ENCODE measurements at places on chromosomes 3 and 15.

DNA sequence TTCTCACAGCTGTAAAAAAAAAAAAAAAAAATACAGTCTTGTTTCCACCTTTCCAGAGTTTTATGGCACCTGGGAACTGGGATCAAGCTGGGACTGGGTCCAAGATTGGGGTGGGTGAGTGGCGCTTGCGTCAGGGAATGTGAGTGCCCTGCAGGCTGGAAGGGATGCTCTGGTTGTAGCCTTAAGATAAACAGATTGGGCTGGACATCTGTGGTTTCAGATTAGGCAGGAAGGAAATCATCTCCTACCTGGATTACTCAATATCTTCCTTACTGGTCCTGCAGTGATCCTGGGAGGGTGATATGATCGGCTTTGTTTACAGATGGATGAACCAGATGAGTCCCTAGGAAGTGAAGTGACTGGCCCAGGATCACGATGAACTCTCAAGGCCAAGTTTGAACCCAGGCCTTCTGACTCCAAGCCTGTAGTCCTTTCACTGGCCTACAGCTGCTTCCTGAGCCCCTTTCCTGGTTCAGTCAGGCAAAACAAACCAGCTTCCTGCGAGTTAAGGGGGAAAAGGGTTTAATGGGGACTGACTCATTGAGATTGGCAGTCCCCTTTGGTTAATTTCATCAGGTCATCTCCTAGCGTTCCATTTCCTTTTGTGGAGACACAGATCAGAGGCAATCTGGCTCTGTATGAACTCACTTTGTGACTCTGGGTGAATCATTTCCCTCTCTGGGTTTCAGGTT, 179.8 kb downstream of the THSD4 start:
- DNase-seq = no peak

- no peak for DNase-seq
Measured at GRCh38 chr15:50767332-50767861, 1.9 kb upstream of the SPPL2A start.

DNA sequence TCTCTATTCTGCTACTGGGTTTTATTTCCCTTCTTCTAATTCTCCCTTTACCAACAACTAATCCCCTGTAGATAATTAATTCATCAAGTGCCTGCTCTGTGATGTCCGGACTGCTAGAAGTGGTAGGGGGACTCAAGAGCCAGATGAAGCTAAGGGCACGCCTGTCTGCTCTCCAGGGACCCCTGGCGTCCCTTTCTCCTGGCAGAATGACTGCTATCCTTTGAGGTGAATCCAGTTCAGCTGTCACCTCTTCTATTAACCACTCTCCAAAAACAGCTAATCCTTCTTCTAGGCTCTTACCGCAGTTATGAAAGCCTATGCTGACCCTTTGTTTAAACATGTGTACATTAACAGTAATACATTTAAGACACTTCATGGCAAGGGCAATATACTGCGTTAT, 1.4 kb upstream of the CHRNA7 start:
- no peak for DNase-seq

- DNase-seq = no peak
Measured at GRCh38 chr3:194285850-194286197, 65.3 kb downstream of the CPN2 start.

DNA sequence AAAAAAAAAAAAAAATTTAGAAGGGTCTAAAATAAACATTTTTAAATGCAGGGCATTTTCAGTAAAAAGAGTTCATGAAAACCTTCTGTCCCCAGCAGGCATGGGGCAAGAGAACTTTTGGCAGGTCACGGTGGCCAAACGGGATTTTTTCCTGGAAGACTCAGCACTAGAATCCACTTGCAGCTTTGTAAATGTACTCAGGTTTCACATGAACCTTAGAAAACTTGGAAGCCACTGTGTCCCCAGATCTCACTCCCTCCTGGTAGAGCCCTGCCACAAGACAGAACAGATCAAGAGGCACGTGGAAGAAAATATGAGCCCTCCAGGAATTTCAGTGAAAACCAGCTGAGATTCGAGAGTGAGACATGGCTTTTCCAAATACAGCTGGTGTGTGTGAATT, 2.1 kb upstream of the GNB5 start:
- DNase-seq = no peak

DNA sequence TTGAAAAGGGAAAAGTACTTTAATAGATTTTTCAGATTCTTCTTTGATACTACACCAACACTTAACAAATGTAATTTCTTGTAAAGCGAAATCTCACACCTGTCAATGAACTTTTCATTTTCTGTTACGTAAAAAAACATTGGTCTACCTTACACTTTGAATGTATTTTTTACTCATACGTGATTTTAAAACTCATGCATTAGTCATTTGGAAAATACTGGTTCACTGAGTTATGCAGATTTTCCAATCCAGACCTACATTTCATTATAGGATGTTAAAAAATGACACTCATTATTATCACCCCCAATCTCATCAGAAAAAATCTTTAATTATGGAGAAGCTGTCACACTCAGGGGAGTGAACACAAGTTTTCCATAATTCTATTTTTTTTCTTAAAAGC, 14.7 kb downstream of the VPS39 start:
- no peak for DNase-seq

DNA sequence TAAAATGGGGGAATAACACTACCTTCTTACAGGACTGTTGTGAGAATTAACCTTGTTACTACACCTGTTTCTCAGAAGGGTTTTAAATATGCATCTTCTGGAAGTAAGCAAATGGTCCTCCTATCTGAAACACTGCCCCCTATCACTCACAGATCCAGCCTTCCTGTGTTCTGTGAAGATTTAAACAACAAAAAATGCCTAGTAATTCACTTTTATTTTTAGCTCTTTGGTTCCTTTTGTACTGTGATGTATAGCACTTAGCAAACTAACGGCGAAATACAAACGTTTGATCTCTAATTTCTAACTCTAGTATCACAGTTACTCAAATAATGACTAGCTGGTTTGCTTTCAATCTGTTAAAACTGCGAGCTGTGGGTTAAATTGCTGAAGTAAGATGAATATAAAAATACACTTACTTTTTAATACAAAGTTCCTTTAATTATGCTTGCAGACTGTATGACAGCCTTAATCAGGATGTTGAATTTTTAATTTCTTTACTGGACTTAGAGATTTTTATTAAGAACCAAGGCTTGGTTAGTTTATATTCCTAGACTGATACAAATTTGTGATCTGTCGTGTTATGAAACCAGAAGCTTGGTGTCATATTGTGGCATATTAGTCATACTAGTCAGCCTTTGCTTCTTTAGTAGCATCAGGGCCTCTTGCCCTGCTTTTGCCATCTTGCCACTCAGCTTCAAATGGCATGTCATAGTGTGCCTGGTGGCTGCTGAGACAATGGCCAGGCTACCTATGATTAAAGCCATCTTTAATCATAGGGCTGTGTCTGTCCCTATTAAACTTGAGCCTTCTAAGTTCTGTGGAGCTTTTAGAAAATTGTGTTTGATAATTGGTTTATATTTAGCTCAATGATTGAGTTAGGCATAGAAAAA, 9.2 kb downstream of the EIF3J start:
- peak; percentile 30 for DNase-seq

GRCh38 chr3:177724020-177724638, 526.8 kb upstream of the TBL1XR1 start:
- DNase-seq = no peak

DNA sequence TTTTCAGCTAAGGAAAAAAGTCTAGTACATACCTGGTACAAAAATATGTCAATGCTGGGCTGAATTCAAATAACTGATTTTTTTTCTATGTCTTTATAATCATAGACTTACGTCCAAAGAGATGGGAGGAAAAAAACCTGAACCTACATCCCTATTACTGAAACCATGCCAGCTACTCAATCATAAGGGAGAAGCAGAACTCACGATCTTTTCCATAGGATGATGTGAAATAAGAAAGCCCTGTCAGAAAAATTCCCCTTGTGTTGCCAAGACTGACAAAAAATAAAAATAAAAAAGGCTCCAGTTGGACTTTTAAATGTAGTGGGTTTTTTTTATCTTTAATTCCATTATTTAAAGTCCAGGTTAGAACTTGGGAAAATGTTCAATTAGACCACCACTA, 3.3 kb downstream of the MSL2 start:
- no peak for DNase-seq

GRCh38 chr15:66702035-66702786, at the start of gene SMAD6:
Gene SMAD6, plus strand, starts transcription at chr15:66702236. Its CDS starts 1,023 bp downstream, at chr15:66703259.
- peak; percentile 84 for DNase-seq

- no peak for DNase-seq
Measured at GRCh38 chr3:27643355-27643754, 78.8 kb downstream of the EOMES start.

DNA sequence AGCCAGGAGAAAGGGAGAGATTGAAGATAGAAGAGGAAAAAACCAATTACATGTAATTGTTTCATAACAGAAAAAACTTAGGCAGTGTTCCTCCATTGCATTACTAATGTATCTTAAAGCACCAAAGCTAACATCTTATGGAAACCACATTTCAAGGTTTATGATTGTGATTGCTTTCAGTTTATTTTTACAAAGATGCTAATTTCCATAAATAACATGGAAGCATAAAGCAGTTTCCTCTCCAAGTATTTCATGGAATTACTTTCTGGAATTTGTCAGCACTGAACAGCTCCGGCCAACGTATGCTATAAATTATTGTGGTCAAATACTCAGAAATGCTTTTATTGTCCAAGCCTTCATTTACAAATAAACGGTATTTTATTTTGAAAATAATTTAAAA, 11.6 kb downstream of the ADAMTSL3 start:
- DNase-seq = no peak

DNA sequence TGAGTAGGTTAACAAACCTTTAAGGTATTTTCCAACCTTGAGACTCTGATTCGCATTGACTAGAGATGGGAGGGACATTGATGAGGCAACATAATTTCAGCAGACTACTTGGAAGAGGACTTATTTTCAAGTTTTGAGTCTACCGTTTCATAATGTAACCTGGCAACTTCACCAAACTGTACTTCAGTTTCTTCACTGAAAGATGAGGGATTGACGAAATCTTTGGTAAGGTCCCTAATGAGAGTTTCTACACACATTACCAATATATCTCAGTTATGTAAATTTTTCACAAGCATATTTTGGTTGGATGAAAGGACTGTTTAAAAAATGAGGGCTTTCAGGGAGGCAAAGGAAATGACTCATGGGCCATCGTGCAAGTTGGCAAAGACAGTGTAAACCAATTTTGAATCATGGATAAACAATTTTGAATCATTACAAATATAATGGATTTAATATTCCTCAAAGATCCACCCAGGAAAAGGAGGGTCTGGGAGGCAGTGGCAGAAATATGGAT, 28.7 kb upstream of the SEMA6D start:
- no peak for DNase-seq

- no peak for DNase-seq
Measured at GRCh38 chr3:106719077-106719476, 658.2 kb upstream of the CCDC54 start.

DNA sequence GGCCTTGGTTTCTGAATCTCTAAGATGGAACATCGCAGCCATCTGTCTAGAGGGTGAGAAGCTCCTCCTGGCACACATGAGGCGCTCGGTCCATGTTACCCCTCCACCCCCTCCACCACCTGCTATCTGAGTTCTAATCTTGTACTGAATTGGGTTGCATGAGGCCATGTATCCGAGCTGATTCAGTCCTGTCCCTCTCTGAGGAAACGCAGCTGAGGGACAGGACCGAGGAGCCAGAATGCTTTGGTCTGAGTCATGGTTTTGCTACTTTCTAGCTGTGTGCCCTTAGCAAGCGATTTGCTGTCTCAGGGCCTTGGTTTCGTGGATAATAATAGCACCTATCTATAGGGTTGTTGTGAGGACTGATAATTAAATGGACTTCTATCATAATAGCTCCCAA, 87.8 kb upstream of the SEC13 start:
- DNase-seq = no peak

DNA sequence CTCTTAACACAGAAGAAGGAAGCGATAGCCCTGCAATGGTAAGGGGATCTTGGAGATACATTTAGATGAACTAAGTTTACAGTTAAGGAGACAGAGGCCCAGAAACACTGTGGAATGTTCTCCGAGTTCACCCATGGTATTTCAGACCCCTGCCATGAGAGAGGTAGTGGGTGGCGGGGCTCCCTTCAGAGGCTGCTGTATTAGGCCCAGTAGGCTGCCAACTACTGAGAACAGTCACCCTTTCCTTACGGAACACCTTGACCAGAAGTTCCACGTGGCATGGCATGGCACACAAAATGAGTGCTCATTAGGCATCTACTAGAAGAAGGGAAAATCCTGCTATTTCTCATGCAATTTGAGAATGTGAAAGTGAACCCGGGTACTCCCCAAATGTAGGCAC, 195.4 kb downstream of the TNIK start:
- no peak for DNase-seq

- DNase-seq = no peak
Measured at GRCh38 chr3:171755015-171755589, 55.2 kb downstream of the PLD1 start.

DNA sequence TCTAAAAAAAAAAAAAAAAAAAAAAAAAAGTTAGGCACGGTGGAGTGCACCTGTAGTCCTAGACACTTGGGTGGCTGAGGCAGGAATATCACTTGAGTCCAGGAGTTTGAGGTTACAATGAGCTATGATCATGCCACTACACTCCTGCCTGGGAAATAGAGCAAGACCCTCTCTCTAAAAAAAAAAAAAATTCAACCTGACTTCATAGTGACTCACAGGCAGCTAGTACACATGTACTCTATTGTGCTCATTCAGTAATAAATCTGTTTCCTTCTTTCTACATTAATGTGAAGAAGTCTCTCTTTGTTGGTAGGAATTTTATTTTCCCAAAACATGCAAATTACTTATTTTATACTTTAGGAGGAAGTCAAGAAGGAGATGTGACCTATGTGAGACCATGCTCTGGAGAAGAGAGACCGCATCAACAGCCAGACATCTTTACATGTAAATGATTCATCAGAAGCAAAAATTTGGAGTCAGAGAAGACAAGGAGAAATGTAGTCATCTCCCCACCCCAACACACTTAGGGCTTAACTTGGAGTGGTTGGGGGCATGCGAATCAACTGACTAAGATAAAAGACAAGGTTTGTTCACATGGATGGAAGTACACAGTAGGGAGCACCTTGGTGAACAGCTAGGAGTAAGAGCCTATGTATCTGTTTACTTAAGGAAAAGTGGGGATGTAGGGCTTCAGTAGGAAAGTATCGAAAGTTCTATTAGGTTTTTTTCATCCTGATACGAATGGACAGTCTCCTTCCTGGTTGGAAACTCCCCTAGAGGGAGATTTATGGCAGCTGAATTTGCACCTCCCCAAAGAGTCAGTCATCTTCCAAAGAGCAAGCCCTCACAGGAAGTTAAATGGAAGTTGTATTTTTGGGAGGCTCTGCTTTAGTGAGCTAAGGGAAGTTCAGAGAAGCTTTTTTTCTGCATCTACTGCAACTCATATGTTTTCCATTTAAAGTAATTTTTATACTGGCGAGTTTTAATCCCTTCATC, 23.0 kb upstream of the NMD3 start:
- no peak for DNase-seq

DNA sequence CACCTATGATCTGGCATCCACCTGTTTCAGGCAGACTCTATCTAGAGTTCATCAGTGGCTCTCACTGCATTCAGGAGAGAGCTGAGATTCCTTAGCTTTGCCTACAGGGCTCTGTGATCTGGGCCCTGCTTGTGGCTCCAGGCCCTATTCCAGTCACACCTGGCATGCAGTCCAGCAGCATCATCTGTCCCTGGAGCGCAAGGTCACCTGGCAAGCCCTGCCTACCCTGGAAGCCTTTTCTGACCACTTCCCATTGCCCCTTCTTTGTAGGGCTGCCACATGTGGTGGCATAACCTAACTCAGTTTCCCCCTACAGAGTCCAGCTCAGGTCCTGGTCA, 115.1 kb upstream of the PLXNA1 start:
- no peak for DNase-seq
